Calu3 (cell line): ENCODE measurements at places on chromosomes 5 and 9. TPM values are rescaled to one million over a fixed set of nuclear protein-coding genes. Genes with fewer than 3 reads are reported as not detected.

GRCh38 chr5:64229163-64229774 is 63.6 kb downstream of the RNF180 start:
- H3K4me3 ChIP-seq: no peak overlapping the region
- H3K4me1 ChIP-seq: peaks cover 8% of the 10 kb centered on the region
- H3K27me3 ChIP-seq: no peaks in the 10 kb centered on the region
- H3K36me3 ChIP-seq: no peaks in the 10 kb centered on the region
- H3K27ac ChIP-seq: no peak overlapping the region

- H3K4me1 ChIP-seq: no peaks in the 10 kb centered on the region
- H3K27ac ChIP-seq: no peak overlapping the region
- H3K27me3 ChIP-seq: peaks cover 13% of the 10 kb centered on the region
Observed at GRCh38 chr9:86652736-86653135, 294.6 kb downstream of the GAS1 start.

GRCh38 chr5:39302472-39302871 is 61.8 kb downstream of the C9 start:
- H3K36me3 ChIP-seq: no peaks in the 10 kb centered on the region
- H3K4me3 ChIP-seq: no peak overlapping the region
- no peak for DNase-seq

DNA sequence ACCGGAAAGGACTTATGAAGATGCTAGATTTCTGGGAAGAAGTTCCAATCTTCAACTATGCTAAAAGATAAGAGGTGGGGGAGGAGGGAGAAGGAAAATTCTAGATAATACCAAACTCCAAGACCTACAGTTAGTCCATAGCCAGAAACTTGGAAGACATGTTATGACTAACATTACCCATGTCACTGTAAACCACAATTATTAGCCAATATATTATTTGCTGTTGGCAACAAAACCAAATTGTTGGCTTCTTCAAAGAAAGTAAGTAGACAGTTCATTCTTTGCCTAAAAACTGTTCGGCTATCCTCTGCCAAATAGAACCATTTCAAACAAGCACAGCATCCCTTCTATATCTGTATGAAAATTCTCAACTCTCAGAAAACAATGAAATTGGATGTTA is 25.1 kb downstream of the PRLR start:
- H3K4me1 ChIP-seq: no peaks in the 10 kb centered on the region
- no peak for DNase-seq
- H3K27me3 ChIP-seq: peaks cover 14% of the 10 kb centered on the region

- peaks cover 8% of the 10 kb centered on the region for H3K36me3 ChIP-seq
- H3K27me3 ChIP-seq: no peaks in the 10 kb centered on the region
- peak overlapping the region; percentile 76 for H3K4me3 ChIP-seq
Observed at GRCh38 chr5:10602031-10602806, 38.3 kb downstream of the ANKRD33B start.

GRCh38 chr5:62568143-62568542 is 10.5 kb upstream of the LRRC70 start:
- no peak overlapping the region for H3K27ac ChIP-seq
- H3K4me3 ChIP-seq: no peak overlapping the region
- H3K36me3 ChIP-seq: peaks cover 7% of the 10 kb centered on the region
- H3K27me3 ChIP-seq: no peaks in the 10 kb centered on the region
- H3K4me1 ChIP-seq: peaks cover 7% of the 10 kb centered on the region

DNA sequence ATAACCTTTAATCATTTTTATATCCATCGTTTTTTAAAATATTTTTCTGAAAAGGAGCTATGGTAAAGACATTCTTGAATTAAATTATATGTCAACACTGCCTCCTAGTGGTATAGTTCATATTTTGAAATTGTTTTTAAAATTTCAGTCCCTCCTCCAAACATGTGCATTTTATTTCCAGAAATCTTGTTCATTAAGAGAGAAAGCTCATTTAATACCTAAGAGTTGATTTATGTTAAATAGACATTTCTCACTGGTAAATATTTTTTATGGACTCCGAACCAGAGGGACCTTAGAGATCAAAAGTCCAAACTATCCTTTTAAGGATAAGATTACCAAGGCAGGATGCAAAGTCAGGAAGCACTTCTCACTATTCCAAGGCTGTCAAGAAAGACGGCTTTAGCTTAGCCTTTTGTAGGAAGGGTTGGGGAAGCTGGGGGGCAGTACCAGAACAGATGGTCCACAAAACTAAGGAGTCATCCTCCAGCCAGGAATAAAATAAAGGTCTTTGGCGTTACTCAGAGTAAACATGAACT is 21.6 kb downstream of the BHMT start:
- H3K27me3 ChIP-seq: peaks cover 8% of the 10 kb centered on the region
- H3K4me1 ChIP-seq: peaks cover 18% of the 10 kb centered on the region
- DNase-seq: no peak

The LEAP2 gene
- total RNA-seq: 2.3 and 2.8 TPM in 2 replicates
